ENCODE measurements at places on chromosomes 6 and 20. TPM values are rescaled to one million over a fixed set of nuclear protein-coding genes. Genes with fewer than 3 reads are reported as not detected.

HECA gene
- 81.7 TPM for total RNA-seq

MATN4 gene
- total RNA-seq: 1.5 TPM

NRSN2 gene
- total RNA-seq: 1.8 TPM

PAX1 gene
- not detected for total RNA-seq

PTCHD4 gene
- not detected for total RNA-seq

EYA2 gene
- 0.15 TPM for total RNA-seq

GRCh38 chr20:49794336-49795134, 18.1 kb upstream of the SLC9A8 start:
- no peak overlapping the region for H3K4me3 ChIP-seq
- H3K27ac ChIP-seq: peak overlapping the region; percentile 28
- no peaks in the 10 kb centered on the region for H3K36me3 ChIP-seq
- H3K27me3 ChIP-seq: peaks cover 20% of the 10 kb centered on the region

- H3K4me3 ChIP-seq: no peak overlapping the region
- H3K27ac ChIP-seq: no peak overlapping the region
- DNase-seq: no peak
- no peaks in the 10 kb centered on the region for H3K27me3 ChIP-seq
Measured at GRCh38 chr6:19731282-19731681, 105.9 kb upstream of the ID4 start.

DNA sequence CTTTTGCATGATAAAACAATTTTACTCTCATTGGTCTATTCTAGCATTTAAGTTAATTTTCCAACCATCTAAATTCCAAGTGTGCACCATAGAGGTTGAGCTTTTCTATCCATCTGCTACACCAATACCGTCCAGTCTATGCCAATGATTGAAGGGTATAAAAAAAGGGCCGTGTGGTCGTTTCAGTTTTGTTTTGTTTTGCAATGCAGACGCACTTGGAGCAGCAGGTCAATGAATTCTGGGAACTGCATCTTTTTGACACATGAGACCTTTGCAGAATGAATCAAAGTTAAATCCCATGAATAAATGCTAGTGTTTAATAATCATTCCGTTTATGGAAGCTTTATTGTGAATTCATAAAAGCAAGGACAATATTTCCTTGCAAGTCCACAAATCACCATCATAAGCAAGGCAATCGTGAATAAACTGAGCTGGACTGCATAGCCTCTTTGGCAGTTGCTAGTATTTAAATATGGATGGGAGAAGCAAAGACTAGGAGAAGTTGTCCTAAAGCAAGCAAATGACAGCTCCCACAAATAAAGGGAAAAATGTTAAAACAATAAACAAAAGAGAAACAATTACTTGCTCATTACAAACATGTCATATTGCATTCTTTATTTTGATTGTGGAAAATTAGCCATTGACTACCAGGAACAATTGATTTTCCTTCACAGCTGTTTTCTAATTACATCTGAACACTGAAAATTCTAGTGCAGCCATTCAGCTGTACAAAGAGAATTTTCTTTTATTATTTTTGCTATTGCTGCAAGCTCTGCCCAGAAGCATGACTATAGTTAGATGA, 649.7 kb upstream of the GJE1 start:
- DNase-seq: no peak
- peak overlapping the region; percentile 95 for H3K27ac ChIP-seq
- no peaks in the 10 kb centered on the region for H3K27me3 ChIP-seq
- peaks cover 34% of the 10 kb centered on the region for H3K36me3 ChIP-seq
- peak overlapping the region; percentile 65 for H3K4me3 ChIP-seq
- H3K4me1 ChIP-seq: peaks cover 43% of the 10 kb centered on the region

DNA sequence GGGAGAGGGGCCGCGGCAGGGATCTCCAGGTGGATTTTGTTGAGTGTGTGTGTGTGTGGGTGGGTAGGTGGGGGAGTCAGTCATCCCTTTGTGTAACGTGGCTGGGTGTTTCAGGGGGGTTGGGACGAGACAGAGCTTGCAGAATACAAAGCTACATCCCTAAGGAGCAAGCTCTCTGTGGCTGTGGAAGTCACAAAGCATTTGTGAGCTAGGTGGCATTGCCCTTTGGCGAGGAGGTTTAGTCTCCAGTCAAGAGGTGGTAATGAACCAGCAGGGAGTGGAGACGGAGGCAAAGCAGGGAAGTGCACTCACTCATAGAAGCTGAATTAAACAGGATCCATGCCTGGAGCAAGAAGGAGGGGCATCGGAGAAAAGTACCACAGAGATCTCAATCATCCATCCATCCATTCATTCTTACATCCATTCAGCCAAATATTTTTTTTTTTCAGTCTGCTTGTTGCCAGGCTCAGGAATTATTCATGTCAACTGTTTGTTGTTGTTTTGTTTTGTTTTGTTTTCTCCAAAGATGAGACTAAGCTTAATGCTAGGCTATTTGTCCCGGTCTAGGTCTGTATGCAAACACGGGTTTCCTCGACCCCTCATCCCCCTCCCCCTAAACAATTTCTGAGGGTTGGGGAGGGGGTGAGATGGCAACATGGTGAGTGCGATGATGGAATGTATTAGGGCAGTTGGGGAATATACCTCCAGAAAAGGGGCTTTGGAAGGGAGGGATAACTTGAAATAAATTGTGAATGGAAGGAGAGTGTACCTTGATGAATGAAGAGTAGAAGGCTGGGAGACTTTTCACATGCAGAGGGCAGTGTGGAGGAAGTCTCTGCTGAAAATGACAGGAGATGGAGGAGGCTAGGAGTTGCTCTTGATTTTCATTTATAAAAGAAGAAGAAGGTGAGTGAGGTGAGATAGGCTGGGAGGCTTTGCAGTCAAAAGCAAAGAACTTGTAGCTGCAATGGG, 1.0 kb downstream of the HCRTR2 start:
- no peaks in the 10 kb centered on the region for H3K27me3 ChIP-seq
- DNase-seq: no peak
- H3K4me3 ChIP-seq: no peak overlapping the region
- H3K4me1 ChIP-seq: no peaks in the 10 kb centered on the region

DNA sequence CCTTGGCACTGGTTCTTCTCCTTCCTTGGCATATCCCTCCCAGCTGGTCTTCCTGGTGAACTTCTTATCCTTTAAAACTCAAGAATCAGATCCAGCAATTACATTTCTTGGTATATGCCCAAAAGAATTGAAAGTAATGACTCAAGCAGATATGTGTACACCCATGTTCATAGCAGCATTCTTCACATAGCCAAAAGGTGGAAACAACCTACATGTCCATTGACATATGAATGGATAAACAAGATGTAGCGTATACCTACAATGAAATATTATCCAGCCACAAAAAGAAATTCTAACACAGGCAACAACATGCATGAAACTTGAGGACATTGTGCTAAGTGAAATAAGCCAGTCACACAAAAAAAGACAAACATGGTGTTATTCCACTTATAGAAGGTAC, 103.7 kb upstream of the NT5E start:
- peaks cover 10% of the 10 kb centered on the region for H3K27me3 ChIP-seq
- H3K4me1 ChIP-seq: no peaks in the 10 kb centered on the region
- DNase-seq: no peak
- H3K36me3 ChIP-seq: no peaks in the 10 kb centered on the region
- H3K27ac ChIP-seq: no peak overlapping the region

DNA sequence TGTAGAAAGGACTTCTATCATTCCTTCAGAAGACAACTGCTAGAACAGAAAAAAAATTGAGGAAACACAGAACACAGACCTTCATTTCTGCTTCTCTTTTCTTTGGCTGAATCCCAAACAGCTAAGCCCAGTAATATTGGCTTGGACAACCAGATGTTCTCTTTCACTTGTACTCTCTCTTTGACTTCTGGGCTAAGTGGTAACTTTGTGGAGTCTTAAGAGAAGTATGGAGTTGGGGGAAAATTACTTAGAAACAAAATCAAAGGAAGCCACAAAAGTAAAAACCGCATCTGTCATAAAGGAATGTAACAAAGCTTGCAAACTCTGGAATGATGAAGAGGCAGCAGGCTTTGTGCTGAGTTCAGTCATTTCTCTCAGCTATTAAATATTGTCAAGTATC, 587.5 kb downstream of the CBLN4 start:
- no peak overlapping the region for H3K27ac ChIP-seq
- no peaks in the 10 kb centered on the region for H3K27me3 ChIP-seq
- no peaks in the 10 kb centered on the region for H3K4me1 ChIP-seq
- H3K36me3 ChIP-seq: no peaks in the 10 kb centered on the region
- H3K4me3 ChIP-seq: no peak overlapping the region

GRCh38 chr20:3559231-3559630, 88.4 kb downstream of the ATRN start:
- no peak for DNase-seq
- H3K27me3 ChIP-seq: no peaks in the 10 kb centered on the region
- H3K36me3 ChIP-seq: peaks cover 2% of the 10 kb centered on the region
- H3K4me3 ChIP-seq: no peak overlapping the region
- no peaks in the 10 kb centered on the region for H3K4me1 ChIP-seq

DNA sequence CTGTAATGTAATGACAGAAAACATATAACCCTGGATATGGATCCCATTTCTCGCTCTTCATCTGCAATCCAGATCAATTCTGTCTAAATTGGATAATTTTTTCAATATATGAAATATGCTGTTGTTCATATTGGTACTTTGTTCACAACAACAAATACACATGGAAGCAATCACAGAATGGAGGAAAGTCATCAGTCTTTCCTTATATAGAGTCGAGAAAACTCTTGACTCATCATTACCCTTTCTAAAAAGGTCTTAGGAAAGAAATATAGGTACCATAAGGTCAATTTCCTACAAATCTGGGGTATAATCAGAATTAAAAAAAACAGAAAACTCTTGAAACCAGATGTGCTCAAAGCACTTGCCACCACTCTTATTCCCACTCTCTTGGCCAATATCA, 677.6 kb upstream of the ID4 start:
- DNase-seq: no peak
- no peaks in the 10 kb centered on the region for H3K4me1 ChIP-seq
- no peak overlapping the region for H3K27ac ChIP-seq
- no peak overlapping the region for H3K4me3 ChIP-seq
- no peaks in the 10 kb centered on the region for H3K36me3 ChIP-seq
- H3K27me3 ChIP-seq: no peaks in the 10 kb centered on the region

GRCh38 chr20:39904476-39905112, 784.4 kb downstream of the MAFB start:
- H3K4me1 ChIP-seq: no peaks in the 10 kb centered on the region
- H3K27ac ChIP-seq: no peak overlapping the region
- H3K36me3 ChIP-seq: no peaks in the 10 kb centered on the region

DNA sequence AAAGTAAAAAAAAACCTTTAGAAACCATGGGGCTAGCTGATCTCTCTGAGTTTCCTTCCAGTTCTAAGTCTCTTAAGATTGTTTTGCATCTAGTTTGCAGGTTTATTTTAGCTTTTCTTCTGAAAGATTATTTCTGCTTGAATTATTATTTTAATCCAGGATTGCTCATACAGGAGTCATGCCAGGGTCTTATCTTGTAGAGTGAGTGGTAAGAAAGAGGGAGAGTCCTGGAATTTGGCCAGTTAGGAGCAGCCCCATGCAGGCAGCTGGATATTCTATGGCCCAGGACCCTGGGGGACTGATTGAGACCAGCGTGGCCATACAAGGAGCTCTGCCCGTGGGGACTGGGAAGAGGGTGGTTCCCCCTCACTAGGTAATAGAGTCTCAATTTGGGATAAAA, 178.9 kb upstream of the HEY2 start:
- H3K36me3 ChIP-seq: no peaks in the 10 kb centered on the region
- no peaks in the 10 kb centered on the region for H3K4me1 ChIP-seq
- H3K27ac ChIP-seq: no peak overlapping the region
- no peak overlapping the region for H3K4me3 ChIP-seq
- no peak for DNase-seq
- H3K27me3 ChIP-seq: peaks cover 6% of the 10 kb centered on the region

- H3K27ac ChIP-seq: no peak overlapping the region
- no peak for DNase-seq
Measured at GRCh38 chr6:10725044-10725443, 2.2 kb downstream of the TMEM14C start.

- peak overlapping the region; percentile 2 for H3K27ac ChIP-seq
- peaks cover 4% of the 10 kb centered on the region for H3K36me3 ChIP-seq
- H3K4me3 ChIP-seq: peak overlapping the region; percentile 48
- DNase-seq: peak; percentile 44
Measured at GRCh38 chr6:13273931-13274706, 54.2 kb downstream of the TBC1D7 start.

DNA sequence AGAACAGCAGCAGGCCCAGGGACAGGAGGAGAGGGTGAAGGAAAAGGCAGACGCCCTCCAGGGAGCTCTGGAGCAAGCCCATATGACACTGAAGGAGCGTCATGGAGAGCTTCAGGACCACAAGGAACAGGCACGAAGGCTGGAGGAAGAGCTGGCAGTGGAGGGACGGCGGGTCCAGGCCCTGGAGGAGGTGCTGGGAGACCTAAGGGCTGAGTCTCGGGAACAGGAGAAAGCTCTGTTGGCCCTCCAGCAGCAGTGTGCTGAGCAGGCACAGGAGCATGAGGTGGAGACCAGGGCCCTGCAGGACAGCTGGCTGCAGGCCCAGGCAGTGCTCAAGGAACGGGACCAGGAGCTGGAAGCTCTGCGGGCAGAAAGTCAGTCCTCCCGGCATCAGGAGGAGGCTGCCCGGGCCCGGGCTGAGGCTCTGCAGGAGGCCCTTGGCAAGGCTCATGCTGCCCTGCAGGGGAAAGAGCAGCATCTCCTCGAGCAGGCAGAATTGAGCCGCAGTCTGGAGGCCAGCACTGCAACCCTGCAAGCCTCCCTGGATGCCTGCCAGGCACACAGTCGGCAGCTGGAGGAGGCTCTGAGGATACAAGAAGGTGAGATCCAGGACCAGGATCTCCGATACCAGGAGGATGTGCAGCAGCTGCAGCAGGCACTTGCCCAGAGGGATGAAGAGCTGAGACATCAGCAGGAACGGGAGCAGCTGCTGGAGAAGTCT, 25.5 kb downstream of the C20orf173 start:
- peaks cover 81% of the 10 kb centered on the region for H3K36me3 ChIP-seq
- H3K27me3 ChIP-seq: no peaks in the 10 kb centered on the region
- no peak overlapping the region for H3K4me3 ChIP-seq
- no peak overlapping the region for H3K27ac ChIP-seq
- H3K4me1 ChIP-seq: peaks cover 36% of the 10 kb centered on the region
- DNase-seq: no peak

DNA sequence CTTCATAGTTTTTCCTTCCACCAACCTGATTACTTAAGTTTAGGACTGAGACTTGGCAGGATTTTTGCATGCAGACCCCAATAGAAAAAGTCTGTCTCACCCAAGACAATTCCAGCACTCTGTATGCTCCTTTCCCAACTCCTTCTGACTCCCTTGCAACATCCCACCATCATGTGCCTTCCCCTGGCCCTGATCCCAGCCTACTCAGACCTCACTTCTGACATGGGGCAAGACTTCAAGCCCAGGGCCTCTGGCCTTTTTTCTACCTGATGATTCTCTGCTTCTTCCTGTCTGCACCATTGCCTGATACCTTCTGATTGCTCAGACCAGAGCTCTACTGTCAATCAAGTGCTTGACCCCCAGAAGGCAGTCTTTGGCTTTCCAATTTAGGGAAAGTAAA, 96.6 kb downstream of the HAO1 start:
- H3K4me1 ChIP-seq: no peaks in the 10 kb centered on the region
- no peaks in the 10 kb centered on the region for H3K27me3 ChIP-seq
- H3K4me3 ChIP-seq: no peak overlapping the region
- DNase-seq: no peak
- no peak overlapping the region for H3K27ac ChIP-seq

GRCh38 chr6:139600343-139600742, 225.9 kb upstream of the CITED2 start:
- no peak for DNase-seq
- H3K4me1 ChIP-seq: peaks cover 10% of the 10 kb centered on the region
- no peaks in the 10 kb centered on the region for H3K36me3 ChIP-seq
- H3K4me3 ChIP-seq: no peak overlapping the region
- H3K27ac ChIP-seq: no peak overlapping the region

- no peak overlapping the region for H3K27ac ChIP-seq
- no peaks in the 10 kb centered on the region for H3K36me3 ChIP-seq
- H3K4me3 ChIP-seq: no peak overlapping the region
- H3K27me3 ChIP-seq: no peaks in the 10 kb centered on the region
- no peak for DNase-seq
Measured at GRCh38 chr6:22468256-22468965, 101.0 kb upstream of the HDGFL1 start.
